Spleen (tissue), 13 donors: ENCODE measurements at places on chromosomes 5 and 9. TPM values are rescaled to one million over a fixed set of nuclear protein-coding genes. Genes with fewer than 3 reads are reported as not detected.

The FOXE1 gene
- polyA plus RNA-seq, result 0.04 TPM

The CDKN2B-AS1 gene
- polyA plus RNA-seq, result 1.0 TPM

The TMEM174 gene
- polyA plus RNA-seq, result not detected

The DCTN3 gene
- 79.8 TPM for polyA plus RNA-seq

The CDH18 gene
- not detected for polyA plus RNA-seq

The SPATA6L gene
- 0.67 TPM for polyA plus RNA-seq

The FAM200C gene
- polyA plus RNA-seq, result 2.0 TPM

The ECSCR gene
- 17.7 TPM for polyA plus RNA-seq

The GABRA1 gene
- not detected for polyA plus RNA-seq

The PCDHGC4 gene
- 0.03 TPM for polyA plus RNA-seq

The CDO1 gene
- 2.0 TPM for polyA plus RNA-seq

The C9 gene
- not detected for polyA plus RNA-seq

The TSSK1B gene
- not detected for polyA plus RNA-seq

The SH2D3C gene
- 27.0 TPM for polyA plus RNA-seq

The MYMK gene
- polyA plus RNA-seq, result not detected

The ACOT12 gene
- 0.03 TPM for polyA plus RNA-seq

The LCP2 gene
- 33.1 TPM for polyA plus RNA-seq

The CXCL14 gene
- polyA plus RNA-seq, result 42.4 TPM

The EIF4EBP3 gene
- polyA plus RNA-seq, result 61.6 TPM

The IL6ST gene
- 20.4 TPM for polyA plus RNA-seq

The NIPAL4 gene
- polyA plus RNA-seq, result 0.49 TPM

The PKD2L2 gene
- polyA plus RNA-seq, result not detected

The NXNL2 gene
- polyA plus RNA-seq, result 0.29 TPM

The FOXI1 gene
- polyA plus RNA-seq, result not detected

The TUBB4B gene
- 107 TPM for polyA plus RNA-seq

The OMD gene
- 1.0 TPM for polyA plus RNA-seq

The MARCOL gene
- not detected for polyA plus RNA-seq

The PPP3R2 gene
- polyA plus RNA-seq, result not detected

The SPATA31C1 gene
- polyA plus RNA-seq, result not detected

The CD14 gene
- 48.9 TPM for polyA plus RNA-seq

The HAVCR1 gene
- not detected for polyA plus RNA-seq

The FRMD3 gene
- 1.0 TPM for polyA plus RNA-seq

The WNT8A gene
- polyA plus RNA-seq, result 0.05 TPM

The FOXD4L3 gene
- 0.05 TPM for polyA plus RNA-seq

The WNK2 gene
- 1.9 TPM for polyA plus RNA-seq

The PLK2 gene
- polyA plus RNA-seq, result 23.2 TPM

The SOX30 gene
- polyA plus RNA-seq, result 0.11 TPM

The SETD9 gene
- 4.3 TPM for polyA plus RNA-seq

The N4BP3 gene
- polyA plus RNA-seq, result 2.2 TPM

The PTGES2 gene
- polyA plus RNA-seq, result 45.8 TPM

The LHX3 gene
- polyA plus RNA-seq, result not detected

The DYNC2I2 gene
- 53.8 TPM for polyA plus RNA-seq
